ENCODE measurements at places on chromosomes 6 and 20.

DNA sequence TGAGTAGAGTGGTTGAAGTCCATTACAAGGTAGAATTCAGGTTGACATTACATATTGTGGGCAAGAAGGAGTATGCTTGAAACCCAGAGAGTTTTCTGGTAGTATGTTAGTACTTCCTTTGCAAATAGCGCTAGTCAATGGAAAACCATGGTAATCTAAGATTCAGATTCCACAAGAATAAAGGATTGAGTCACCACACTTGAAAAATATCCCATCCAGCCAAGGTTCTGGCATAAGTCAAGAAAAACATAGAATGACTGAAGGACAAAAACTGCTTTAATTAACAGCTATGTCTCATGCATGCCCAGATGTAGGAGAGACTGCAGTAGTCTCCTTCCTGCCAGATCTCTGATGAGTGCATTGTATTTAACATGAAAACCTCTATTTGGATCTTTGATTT lies 469.8 kb downstream of the BMP2 start:
- no peak for DNase-seq

- DNase-seq, result no peak
Observed at GRCh38 chr20:45017281-45017680, 51.0 kb downstream of the STK4 start.

DNA sequence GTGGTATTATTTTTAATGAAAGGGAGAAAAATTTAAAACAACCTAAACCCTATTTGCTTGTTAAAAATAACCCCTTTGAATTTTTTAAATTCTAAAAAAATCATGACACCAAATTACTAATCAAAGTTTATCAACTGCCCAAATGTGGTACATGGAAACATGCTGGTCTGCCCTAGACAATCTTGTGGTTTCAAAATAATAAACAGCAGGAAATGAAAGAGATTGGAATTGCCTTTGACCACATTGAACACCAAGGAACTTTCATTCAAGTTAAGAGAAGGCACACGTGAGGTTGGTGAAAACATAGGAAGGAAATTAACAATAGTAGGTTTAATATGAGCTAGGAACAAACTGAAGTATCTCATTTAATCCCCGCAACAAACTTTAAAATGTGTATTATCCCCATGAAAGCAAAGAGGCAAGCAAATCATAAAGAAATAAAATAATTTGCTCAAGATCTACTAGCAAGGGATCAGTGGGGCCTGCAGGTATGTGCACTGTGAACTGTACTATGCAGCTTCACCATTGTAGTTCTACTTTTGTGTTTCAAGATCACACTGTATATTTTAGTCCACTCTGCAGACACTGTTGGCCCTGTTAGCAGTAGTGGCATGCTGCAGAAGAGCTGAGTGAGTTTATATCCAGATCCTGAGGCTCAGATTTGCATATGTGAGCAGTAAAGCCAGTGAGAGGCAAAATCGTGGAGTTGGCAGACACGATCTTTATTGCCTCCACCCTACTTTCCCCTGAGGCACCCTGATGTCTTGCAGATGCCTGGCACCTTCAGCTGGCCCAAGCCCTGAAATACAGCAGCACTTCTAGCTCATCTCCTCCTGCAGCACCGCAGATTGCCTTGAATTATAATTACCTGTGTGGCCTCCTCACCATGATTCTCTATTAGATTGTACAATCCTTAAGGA lies 157.8 kb upstream of the TENT5A start:
- no peak for DNase-seq

DNA sequence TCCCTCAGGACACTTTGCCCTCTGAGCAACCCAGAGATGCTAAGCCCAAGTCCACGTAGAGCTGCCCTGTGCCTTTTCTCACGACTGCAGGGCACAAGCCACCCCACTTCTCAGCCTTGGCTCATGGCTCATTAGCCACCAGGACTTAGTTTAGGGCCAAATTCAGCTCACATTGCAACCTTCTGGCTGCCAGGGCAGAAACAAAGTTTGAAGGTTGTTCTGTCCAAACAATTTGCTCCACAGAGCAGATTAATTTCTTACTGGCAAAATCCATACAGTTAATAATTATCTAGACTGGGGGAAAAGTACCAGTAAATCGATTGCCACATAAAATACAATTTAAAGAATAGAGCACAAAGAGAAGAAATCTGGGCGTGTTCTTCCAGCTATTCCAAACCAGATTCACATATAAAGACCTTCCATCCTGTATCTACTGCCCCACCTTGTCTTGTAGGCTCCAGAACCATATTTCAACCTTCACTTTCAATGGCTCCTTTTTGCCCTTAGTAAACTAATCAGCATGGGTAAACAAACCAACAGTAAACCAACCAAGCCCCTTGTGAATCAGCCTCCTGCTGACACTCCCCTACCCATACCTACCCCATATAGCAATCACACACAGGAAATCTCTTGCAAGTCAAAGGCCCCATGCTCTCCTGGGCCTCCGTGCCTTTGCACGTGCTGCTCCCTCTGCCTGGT lies 101.9 kb downstream of the QRSL1 start:
- no peak for DNase-seq

- no peak for DNase-seq
Observed at GRCh38 chr6:76565932-76566331, 493.5 kb upstream of the IMPG1 start.

DNA sequence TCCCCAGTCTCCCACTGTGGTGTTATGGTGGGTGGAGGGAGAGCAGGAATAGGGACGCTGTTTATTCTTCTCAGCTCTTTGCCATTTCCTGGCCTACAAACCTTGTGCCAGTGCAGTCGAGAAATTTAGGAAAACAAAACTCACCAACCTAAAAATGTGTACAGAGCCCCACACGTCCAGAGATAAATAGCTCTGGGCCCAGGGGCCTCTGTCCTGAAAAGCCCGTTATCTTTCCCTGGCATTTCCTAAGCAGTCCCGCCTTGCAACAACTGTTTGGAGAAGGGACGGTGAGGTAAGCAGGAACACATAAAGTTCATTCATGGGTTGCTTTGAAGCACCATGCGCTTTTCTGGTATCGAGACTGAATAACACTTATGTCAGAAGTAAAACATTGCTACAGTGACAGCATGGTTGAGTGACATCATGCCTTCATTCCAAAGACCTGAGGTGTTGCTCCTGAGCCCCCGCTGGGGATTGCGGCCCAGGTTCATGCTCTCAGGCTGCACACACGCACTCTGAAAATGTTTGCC lies 80.1 kb upstream of the NXT1 start:
- no peak for DNase-seq

DNA sequence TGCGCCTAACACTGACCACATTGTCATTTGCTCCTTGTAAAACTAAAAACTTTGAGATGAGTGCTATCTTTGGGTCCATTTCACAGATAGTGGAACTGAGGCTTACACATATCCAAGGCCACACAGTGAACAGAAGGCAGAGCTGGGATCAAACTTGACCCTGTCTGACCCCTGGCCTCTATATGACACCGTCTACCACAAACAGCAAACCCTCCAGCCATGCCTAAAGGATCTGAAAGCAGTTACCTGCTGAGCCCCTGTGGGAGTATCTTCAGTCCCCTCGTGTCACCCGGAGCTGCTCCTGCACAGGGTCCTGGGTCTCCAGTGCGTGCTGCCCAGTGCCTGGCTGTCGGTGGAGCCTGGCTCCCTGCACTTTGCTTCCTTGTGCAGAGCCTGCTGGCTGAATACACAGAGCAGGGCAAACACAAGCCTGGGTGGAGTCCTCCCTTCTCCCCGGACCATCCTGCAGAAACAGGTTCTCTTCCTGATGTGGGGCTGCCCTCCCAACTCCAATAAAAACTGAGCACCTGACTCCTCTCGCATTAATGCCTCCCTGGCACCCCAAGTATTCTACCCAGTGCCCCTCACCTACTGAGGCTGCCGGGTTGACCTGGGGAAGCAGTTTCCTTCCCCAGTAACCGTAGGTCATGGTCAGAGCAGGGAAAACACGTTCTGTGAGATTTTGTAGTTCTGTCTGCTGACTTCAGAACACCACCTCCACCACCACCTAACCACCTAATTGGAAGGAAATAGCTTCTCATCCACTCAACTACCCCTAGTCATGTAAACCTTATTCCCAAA lies at the start of gene BCAS1:
Gene BCAS1 (minus strand): TSS at position 408 of the 801 bp plus-strand sequence. CDS start 11,876 bp downstream, outside the sequence.
- no peak for DNase-seq

DNA sequence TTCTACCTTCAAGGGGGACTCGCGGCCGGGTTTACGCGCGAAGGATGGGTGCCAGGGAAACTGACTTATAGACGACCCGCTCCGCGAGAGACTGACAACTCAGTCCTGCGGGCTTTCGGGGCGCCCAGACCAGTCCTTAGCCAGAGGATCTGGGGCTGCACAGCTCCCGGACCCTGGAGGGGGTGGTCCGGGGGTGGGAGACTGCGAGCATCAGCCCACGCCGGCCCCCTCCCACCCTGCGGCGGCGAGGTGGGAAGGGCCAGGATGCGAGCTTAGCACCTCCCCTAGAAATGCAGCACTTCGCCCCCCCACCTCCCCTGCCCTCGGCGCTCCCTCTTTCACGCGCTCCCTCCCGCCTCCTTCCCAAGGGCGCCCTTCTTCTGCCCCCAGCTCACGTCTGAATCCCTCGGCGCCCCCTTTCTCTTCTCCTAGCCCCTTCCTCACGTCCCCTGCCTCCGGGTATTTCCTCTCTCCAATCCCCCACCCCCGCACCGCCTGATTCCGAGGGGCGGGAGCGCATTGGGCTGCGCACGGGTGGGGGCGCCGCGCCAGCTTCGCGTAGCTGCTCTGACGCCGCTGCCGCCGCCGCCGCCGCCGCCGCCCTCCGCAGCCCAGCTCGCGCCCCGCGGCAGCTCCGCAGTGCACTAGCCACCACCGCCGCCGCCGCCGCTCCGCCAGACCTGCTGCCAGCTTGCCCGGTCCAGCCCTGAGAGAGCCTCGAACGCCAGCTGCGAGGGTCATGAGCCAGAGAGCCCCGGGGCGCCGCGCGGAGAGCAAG lies at the start of gene SLC32A1:
Gene SLC32A1 (plus strand): TSS at position 639 of the 778 bp plus-strand sequence. CDS start 239 bp downstream, outside the sequence.
- DNase-seq, result no peak

GRCh38 chr6:75213112-75213511 lies 7.3 kb upstream of the COL12A1 start:
- no peak for DNase-seq

GRCh38 chr6:108130262-108130661 lies 35.6 kb upstream of the NR2E1 start:
- no peak for DNase-seq

GRCh38 chr20:32675223-32675975 lies 1.7 kb upstream of the C20orf203 start:
- DNase-seq, result no peak

- DNase-seq, result no peak
Observed at GRCh38 chr6:16318538-16318937, 80.2 kb downstream of the GMPR start.

DNA sequence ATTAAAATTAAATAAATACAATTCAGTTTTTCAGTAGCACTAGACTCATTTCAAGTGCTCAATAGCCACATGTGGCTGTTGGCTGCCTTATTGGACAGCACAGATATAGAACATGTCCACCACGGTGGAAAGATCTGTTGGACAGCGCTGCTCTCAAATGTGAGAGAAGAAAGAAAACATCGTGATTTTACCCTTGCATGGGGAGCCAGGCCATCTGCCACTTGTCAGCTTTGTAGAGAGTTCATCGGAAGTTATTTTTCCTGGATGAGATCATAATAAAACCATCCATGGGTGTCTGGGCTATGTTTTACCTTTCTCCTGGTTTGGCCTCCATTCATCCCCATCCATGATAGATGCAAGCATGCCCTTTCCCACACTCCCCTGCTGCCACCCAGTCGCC lies 5.8 kb upstream of the KIF3B start:
- DNase-seq, result no peak

DNA sequence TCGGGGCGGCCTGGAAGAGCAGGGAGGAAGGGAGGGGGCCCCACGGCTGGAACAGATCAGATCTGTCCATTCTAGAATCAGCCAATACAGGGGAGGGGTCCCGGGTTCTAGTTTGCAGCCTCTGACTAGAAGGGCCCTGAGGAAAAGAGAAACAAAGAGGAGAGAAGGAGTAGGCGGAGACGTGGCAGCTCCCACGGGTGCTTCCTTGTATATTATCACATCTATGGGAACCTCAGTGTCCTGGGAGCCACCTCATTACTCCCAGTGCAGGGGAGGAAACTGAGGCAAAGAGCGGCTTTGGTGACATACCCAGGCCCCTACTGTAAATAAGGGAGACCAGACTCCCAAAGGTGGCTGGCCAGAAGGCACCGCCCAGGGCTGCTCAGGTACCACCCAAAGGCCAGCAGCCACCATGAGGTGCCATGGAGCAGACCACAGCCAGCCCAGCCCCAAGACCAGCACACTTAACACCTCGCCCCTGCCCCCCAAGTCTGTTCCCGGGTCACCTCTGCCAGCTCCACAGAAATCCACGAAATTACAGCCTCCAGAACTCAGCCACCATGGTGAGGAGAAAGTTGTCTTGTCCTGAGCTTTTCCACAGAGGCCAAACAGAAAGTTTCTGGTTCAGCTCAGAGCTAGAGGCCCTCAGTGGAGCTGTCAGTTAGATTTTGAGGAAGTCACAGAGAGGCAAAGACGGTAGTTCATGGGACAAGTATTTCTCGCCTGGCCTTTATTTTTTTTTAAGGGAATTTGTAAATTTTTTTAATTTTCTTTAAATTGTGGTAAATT lies 2.1 kb downstream of the ZC3H12D start:
- peak; percentile 56 for DNase-seq

- DNase-seq, result no peak
Observed at GRCh38 chr6:91480402-91480801, 893.5 kb upstream of the MAP3K7 start.

DNA sequence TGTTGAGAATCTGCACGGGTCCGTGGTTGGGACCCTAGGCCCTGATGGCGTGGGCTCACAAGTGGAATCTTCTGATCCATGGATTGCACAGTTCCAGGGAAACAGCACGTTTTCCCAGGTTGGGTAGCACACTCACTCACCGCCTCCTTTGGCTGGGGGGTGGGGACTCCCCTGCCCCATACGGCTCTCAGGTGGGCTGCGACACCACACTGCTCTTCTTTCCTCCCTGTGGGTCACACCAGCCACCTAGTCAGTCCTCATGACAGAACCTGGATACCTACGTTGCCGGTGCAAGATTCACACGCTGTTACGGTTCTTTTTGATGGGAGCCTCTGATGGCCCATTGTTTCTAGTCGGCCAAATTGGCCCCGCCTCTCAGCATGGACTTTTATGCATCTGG lies 312.0 kb downstream of the MMUT start:
- no peak for DNase-seq

DNA sequence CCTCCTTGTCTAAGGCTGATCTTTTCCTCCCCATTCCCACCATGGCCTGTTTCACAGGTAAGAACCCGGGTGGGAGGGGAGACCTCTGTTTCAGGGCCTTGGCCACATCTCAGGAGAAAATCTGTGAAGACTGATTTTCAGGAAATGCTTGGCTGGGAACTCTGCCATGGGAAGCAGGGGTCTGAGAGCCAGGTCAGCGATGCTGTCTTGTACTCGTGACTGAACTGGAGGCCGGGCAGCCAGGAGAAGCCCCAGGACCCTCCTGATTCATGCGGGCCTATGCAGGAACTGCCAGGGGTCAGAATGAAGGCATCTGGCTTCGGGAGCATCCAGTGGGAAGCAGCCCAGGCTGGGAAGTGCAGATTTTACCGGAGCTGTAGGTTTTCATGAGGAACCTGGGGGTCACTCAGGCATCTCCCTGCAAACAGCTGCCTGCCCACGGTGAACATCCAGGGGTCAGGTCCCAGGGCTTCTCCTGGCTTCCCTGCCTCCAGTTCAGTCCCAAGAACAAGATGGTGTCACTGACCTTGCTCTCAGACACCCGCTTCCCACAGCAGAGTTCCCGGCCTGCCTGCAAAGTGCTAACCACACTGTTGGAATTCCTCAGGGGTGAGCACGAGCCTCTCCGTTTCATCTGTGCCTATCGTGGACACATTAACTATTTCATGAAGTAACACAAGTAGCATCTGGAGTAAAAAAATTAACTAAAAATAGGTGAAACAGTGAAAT lies 90.2 kb upstream of the SULF2 start:
- DNase-seq, result no peak

GRCh38 chr6:119575721-119576120 lies 226.2 kb upstream of the MAN1A1 start:
- no peak for DNase-seq
